ENCODE measurements at places on chromosomes 7 and 10.

GRCh38 chr7:148337246-148337965 is 253.2 kb upstream of the C7orf33 start:
- no peak for DNase-seq

DNA sequence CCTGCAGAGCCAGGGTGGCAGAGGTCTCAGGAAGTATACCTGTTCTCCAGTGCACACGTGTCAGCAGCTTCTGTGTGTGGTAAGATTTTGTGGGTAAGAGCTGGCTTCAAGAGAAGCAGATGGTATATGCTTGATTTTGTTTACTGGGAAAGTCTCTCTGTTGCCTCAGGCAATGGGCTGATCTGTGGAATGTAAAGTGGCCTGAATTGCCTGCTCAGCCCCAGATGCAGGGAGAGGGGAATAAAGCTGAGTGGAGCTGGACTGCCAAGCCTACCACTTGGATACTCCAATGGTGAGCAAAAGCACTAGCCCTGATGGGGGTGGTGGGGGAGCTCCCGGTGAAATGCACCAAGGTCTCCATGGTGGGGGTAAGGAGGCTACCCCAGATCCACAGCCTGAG is 156.1 kb downstream of the WDR11 start:
- DNase-seq = no peak

GRCh38 chr7:7647495-7648036 is 7.0 kb downstream of the UMAD1 start:
- no peak for DNase-seq

GRCh38 chr7:123754271-123754871 is 5.6 kb upstream of the WASL start:
- DNase-seq = no peak

- no peak for DNase-seq
Measured at GRCh38 chr7:2639181-2639681, 7.4 kb downstream of the TTYH3 start.

- no peak for DNase-seq
Measured at GRCh38 chr7:80630608-80631405, 7.6 kb upstream of the CD36 start.

- no peak for DNase-seq
Measured at GRCh38 chr7:69799048-69799697, 200.9 kb downstream of the AUTS2 start.

DNA sequence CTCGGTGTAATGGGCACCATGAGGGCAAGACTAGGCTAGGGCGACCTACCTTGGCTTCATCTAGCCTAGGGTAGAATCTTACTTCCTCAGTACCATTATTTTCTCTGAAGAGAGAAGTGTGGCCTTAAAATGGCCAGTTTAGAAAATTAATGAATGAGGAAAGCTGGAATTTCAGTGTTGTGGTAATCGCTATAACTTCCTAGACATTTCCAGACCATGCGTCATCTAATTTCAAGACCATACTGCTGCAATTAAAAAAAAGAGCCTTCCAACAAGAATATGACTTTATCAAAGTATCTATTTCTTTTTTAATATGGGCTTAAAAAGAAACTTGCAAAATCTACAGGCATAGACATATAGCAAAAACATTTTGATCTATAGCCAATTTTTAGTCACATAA is 68.5 kb downstream of the CPVL start:
- no peak for DNase-seq

DNA sequence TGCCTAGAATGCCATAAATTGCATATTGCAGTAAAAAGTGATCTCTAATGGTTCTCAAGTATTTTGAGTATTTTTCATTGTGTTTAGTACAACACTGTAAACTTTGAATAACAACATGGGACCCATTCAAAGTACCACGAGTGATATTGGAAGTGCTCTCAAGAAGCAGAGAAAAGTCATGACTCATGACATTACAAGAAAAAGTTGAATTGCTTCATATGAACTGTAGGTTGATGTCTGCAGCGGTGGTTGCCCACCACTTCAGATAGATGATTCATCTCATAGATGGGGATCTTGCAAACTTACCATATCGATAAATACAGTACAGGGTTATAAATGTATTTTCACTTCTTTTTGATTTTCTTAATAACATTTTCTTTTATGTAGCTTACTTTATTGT is 33.9 kb downstream of the ENTPD1 start:
- no peak for DNase-seq

GRCh38 chr7:5679813-5680473 is 101.5 kb downstream of the RNF216 start:
- DNase-seq = no peak

DNA sequence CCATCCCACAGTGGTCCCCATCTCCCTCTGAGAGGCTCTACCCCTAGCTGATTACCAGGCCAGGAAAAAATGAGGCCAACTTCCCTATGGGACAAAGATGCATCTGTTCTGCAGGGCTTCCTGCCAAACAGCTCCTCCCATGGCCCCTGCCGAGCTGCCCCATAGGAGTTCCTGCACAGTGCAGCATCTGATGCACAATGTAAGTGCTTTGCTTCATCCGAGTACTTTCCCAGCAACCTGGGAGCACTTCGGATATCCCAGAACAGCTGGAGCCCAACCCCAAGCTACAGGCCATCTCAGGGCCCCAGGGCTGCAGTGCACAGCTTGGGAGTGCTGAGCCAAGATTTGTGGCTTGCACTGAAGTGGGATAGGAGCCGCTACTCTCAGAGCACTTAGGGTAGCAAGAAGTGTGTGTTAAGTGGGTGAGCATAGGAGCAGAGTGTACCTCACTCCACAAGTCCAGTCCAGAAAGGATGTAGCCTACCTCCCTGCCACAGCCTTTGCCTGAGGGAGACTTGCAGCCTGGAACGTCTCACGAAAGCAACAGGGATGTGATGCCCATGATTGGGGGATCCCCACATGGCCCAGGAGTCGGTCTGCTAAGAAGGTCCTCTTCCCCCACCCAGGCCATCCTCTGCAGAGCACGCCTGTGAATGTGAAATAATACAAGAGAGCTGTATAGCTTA is 209.6 kb upstream of the VWC2 start:
- DNase-seq = no peak

DNA sequence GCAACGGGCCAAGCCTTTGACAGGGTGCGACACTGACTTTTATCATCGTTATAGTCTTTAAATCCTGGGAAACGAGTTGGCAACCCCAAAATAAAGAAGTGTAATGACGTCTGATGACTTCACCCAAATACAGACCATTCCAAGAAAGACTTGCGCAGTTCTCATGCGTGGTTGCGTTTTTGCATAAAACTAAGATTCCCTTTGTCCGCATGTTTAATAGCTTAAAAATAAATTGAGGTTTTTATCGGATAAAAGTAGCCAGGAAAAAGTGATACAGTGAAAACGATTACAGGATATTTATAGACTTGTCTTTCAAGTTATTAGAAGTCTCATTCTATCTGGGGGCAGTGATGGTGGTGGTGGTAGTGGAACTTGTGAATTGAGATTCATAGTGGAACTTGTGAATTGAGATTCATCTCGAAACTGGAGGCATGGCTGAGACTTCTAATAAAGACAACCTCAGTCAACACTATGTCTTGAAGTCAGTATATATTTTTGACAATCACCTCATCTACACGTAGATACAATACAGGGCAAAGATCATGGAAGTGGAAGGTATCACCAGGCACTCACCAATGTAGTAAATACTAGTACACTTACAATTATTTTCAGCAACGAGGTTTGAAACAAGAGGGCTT is 1.2 kb upstream of the NAMPT start:
- no peak for DNase-seq

GRCh38 chr10:74750848-74751274 is 75.5 kb upstream of the KAT6B start:
- no peak for DNase-seq

DNA sequence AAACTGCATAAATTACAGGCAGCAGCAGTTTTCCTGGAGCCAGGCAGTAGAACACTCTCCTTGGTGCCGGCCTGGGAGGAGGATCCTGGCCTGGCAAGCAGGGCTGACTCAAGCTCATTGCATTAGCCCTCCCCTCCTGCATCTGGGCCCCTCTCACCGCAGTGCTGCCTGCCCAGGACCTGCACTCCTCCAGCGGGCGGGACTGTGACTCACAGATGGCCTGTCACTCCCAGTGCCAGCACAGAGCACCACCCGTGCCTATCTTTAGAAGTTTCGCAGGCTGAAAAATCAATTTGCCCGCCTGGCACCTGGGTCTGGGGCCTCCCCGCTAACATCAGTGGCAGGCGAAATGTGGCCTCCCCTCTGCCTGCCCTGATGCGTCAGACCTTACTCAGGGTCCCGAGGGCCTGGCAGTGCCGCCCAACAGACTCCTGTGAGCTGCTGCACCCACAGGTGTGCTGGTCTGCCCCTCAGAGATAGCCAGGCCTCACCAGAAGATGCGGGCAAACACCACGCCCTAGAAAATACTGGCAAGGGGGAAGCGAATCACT is 123.8 kb downstream of the KCNMA1 start:
- DNase-seq = no peak

Measured in iPS DF 19.7 (cell line).